Stimulated activated memory B cell treated with anti-CD40 and anti-IgM and Interleukin-4, amounts not matched to agents 10 μg/mL and 1 μg/mL and 100 μg/mL, for 72 hours (primary cell): ENCODE measurements at places on chromosomes 6 and 20.

GRCh38 chr6:31115941-31116560 lies 1.5 kb downstream of the PSORS1C1 start:
- H3K4me3 ChIP-seq: no peak overlapping the region
- no peaks in the 10 kb centered on the region for H3K36me3 ChIP-seq
- H3K27me3 ChIP-seq: peaks cover 70% of the 10 kb centered on the region
- peaks cover 17% of the 10 kb centered on the region for H3K4me1 ChIP-seq
- peak overlapping the region; percentile 11 for H3K27ac ChIP-seq

DNA sequence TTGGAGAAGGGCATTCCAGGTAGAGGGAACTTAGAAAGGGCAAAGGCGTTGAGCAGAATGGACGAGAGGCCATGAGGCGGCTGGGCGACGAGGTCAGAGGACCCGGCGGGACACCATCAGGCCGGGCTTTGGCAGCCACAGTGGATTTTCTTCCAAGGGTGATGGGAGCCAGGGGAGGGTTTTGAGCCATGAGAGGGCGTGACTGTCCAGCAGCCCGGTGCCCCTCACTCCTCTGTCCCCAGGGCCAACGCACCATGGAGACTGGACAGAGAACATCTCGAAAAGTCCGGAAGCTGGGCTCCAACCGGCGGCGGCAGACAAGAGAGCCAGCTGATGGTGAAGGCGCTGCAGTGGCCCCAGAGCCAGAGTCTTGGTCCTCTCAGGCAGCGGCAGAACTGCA lies 6.4 kb downstream of the RAB44 start:
- no peaks in the 10 kb centered on the region for H3K27me3 ChIP-seq
- H3K4me3 ChIP-seq: no peak overlapping the region
- no peak overlapping the region for H3K27ac ChIP-seq
- ATAC-seq: no peak

- no peaks in the 10 kb centered on the region for H3K36me3 ChIP-seq
- no peaks in the 10 kb centered on the region for H3K27me3 ChIP-seq
- no peak overlapping the region for H3K4me3 ChIP-seq
- H3K4me1 ChIP-seq: no peaks in the 10 kb centered on the region
- ATAC-seq: no peak
Observed at GRCh38 chr6:161406646-161407045, 132.8 kb upstream of the AGPAT4 start.

GRCh38 chr20:24572140-24572539 lies 102.7 kb downstream of the SYNDIG1 start:
- no peaks in the 10 kb centered on the region for H3K27me3 ChIP-seq
- H3K4me1 ChIP-seq: no peaks in the 10 kb centered on the region
- no peak overlapping the region for H3K27ac ChIP-seq
- ATAC-seq: no peak
- no peaks in the 10 kb centered on the region for H3K36me3 ChIP-seq

DNA sequence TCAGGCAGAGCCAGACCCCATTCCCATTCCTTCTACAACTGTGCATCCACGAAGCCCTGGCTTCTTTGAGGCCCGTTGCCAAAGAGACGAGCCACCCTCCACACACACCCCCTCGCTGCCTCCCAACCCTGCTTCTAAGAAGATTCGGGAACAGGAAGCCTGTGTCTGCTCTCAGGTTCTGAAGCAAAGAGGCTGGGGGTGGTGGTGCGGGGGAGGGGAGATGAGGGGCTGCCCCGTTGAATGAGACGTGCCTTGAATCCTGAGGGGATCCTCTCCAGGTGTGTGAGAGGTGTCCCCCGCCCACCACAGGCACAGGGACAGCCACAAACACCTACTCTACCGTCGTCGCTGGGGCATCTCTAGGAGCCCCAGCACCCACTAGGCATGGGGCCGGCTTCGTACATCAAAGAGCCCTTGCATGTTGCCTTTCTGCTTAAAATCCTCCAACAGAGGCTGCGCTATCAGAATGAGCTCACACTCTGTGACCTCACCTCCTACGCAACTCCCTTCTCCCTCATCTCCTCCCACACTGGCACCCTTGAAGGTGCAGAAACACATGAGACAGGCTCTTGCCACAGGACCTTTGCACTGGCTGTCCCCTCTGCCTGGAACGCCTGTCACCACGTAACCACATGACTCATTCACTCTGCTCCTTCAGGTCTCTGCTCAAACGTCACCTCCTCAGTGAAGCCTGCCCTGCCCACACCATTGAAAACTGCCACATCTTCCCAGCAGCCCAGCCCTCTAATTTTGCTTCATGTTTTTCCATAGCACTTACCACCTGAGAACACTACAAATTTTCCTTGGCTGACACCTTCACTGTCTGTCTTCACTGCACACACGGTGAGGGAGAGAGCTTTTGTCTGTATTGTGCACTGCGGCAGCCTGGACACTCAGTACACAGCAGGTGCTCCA lies 58.5 kb downstream of the PREX1 start:
- ATAC-seq: peak; percentile 77
- peak overlapping the region; percentile 15 for H3K4me3 ChIP-seq
- peaks cover 39% of the 10 kb centered on the region for H3K36me3 ChIP-seq
- peaks cover 88% of the 10 kb centered on the region for H3K4me1 ChIP-seq

GRCh38 chr6:4790158-4790899 lies 14.1 kb downstream of the CDYL start:
- H3K36me3 ChIP-seq: peaks cover 5% of the 10 kb centered on the region
- no peak for ATAC-seq
- no peaks in the 10 kb centered on the region for H3K27me3 ChIP-seq

- no peaks in the 10 kb centered on the region for H3K36me3 ChIP-seq
- H3K4me3 ChIP-seq: peak overlapping the region; percentile 33
- peak; percentile 49 for ATAC-seq
- H3K27me3 ChIP-seq: no peaks in the 10 kb centered on the region
Observed at GRCh38 chr20:44646023-44646640, 5.4 kb downstream of the ADA start.

GRCh38 chr6:109977791-109978173 lies 329 bp upstream of the GPR6 start:
- H3K27ac ChIP-seq: no peak overlapping the region
- ATAC-seq: no peak
- H3K4me3 ChIP-seq: no peak overlapping the region
- peaks cover 59% of the 10 kb centered on the region for H3K27me3 ChIP-seq
- no peaks in the 10 kb centered on the region for H3K36me3 ChIP-seq

DNA sequence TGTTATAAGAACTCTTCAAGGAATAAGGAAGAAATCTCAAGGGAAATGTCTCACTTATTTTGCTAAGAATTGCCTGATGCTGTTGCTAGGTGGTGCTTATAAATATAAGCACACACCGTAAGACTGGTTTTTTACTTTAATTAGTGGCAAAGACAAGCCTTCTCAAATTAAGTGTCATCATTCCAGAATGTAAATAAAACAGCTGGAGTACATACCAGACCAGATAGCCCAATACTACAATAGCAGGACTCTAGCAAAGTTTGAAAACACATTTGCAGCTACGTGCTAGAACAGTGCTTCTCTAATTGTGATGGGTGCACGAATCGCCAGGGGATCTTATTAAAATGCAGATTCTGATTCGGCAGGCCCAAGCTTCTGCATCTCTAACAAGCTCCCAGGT lies 6.8 kb downstream of the CNKSR3 start:
- peaks cover 44% of the 10 kb centered on the region for H3K27me3 ChIP-seq
- H3K36me3 ChIP-seq: no peaks in the 10 kb centered on the region
- no peak for ATAC-seq
- H3K4me1 ChIP-seq: no peaks in the 10 kb centered on the region
- H3K27ac ChIP-seq: no peak overlapping the region
- no peak overlapping the region for H3K4me3 ChIP-seq

- H3K27me3 ChIP-seq: no peaks in the 10 kb centered on the region
- no peak overlapping the region for H3K27ac ChIP-seq
- no peak for ATAC-seq
- no peaks in the 10 kb centered on the region for H3K4me1 ChIP-seq
- no peaks in the 10 kb centered on the region for H3K36me3 ChIP-seq
Observed at GRCh38 chr20:23613676-23614075, 8.0 kb upstream of the CST9 start.

DNA sequence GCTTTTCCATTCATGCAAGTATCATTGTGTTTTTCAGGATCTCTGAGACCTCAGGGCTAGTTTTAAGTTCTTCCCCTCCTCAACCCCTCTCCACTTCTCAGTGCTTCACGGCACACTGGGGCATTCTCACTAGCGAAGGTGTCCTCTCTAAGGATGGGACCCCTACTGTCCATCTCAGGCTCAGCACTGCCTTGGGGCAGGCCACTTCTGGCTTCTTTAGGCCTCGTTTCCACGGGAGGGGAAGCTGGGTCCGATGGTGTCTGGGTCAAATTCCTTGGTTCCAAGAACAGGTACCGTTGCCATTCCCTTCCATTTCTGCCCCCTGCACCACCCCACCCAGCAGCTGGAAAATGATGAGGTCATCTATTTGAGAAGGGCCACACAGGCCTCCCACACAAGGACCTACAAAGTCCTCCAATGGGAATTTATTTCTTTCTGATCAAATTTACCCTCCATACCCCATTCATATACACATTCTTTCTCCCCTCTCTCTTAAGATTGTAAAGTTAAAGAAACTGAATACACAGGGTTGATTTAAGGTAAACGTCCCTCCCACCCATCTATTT lies 17.2 kb downstream of the GNAS start:
- no peaks in the 10 kb centered on the region for H3K27me3 ChIP-seq
- H3K4me1 ChIP-seq: peaks cover 19% of the 10 kb centered on the region
- ATAC-seq: no peak
- H3K36me3 ChIP-seq: no peaks in the 10 kb centered on the region
- no peak overlapping the region for H3K27ac ChIP-seq
- H3K4me3 ChIP-seq: no peak overlapping the region

DNA sequence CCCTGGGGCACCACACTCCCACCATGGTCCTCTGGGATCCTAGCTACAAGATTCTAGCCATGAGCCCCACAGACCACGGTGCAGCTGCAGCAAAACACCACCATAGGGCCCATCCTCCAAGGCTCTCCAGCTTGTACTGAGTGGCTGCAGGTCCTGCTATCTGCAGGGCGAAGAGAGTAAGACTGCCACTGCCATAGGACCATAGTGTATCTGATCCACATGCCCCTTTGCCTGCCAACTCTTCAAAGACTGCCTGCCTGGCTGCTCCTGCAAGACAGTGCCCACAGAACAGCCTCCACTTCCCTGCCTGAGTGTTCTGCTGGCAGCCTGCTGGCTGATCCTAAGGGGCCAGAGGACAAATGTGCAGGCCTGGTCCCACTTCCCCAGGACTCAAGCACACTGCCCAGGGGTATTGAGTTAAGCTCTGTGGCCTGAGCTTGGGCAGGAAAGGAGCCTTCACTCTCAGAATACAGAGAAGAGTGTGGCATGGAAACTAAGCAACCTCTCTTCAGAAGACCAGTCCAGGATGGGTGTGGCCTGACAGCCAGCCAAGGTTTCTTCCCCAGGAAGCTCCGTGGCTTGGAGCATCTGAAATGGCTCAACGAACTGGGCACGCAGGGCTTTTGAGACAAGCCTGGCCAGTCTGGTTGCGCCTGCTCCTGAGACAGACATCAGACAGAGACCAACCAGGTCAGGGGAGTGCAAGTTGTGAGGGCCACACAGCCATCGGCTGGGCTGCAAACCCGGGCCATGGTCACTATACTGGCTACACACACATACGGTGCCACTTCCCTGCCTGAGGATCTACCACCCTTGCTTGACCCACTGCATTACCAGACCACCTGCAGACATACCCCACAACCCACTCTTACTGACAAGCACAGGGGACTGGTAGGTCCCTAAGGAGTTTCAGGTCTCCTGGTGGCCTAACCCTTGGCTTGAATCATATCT lies 54.5 kb downstream of the RNGTT start:
- no peak for ATAC-seq
- H3K4me3 ChIP-seq: no peak overlapping the region
- H3K36me3 ChIP-seq: peaks cover 57% of the 10 kb centered on the region
- no peaks in the 10 kb centered on the region for H3K27me3 ChIP-seq
- peaks cover 57% of the 10 kb centered on the region for H3K4me1 ChIP-seq

GRCh38 chr6:11659757-11660156 lies 118.8 kb downstream of the ADTRP start:
- H3K36me3 ChIP-seq: no peaks in the 10 kb centered on the region
- no peak overlapping the region for H3K4me3 ChIP-seq
- peaks cover 5% of the 10 kb centered on the region for H3K4me1 ChIP-seq
- H3K27ac ChIP-seq: no peak overlapping the region
- peaks cover 7% of the 10 kb centered on the region for H3K27me3 ChIP-seq

GRCh38 chr6:11229655-11230046 lies 2.8 kb downstream of the NEDD9 start:
- H3K4me1 ChIP-seq: peaks cover 39% of the 10 kb centered on the region
- no peak for ATAC-seq
- H3K36me3 ChIP-seq: peaks cover 6% of the 10 kb centered on the region
- H3K4me3 ChIP-seq: no peak overlapping the region

GRCh38 chr6:111585241-111585973 lies 20.3 kb downstream of the TRAF3IP2 start:
- H3K4me3 ChIP-seq: no peak overlapping the region
- no peaks in the 10 kb centered on the region for H3K27me3 ChIP-seq
- H3K27ac ChIP-seq: no peak overlapping the region

- H3K27ac ChIP-seq: no peak overlapping the region
- H3K4me3 ChIP-seq: no peak overlapping the region
- peaks cover 35% of the 10 kb centered on the region for H3K27me3 ChIP-seq
- no peaks in the 10 kb centered on the region for H3K4me1 ChIP-seq
Observed at GRCh38 chr20:742156-742555, 26.1 kb downstream of the SLC52A3 start.

GRCh38 chr6:108556866-108557493 lies 3.7 kb upstream of the FOXO3 start:
- no peak for ATAC-seq
- H3K4me1 ChIP-seq: peaks cover 13% of the 10 kb centered on the region
- peak overlapping the region; percentile 89 for H3K4me3 ChIP-seq
- H3K27ac ChIP-seq: peak overlapping the region; percentile 95
- H3K36me3 ChIP-seq: peaks cover 4% of the 10 kb centered on the region

DNA sequence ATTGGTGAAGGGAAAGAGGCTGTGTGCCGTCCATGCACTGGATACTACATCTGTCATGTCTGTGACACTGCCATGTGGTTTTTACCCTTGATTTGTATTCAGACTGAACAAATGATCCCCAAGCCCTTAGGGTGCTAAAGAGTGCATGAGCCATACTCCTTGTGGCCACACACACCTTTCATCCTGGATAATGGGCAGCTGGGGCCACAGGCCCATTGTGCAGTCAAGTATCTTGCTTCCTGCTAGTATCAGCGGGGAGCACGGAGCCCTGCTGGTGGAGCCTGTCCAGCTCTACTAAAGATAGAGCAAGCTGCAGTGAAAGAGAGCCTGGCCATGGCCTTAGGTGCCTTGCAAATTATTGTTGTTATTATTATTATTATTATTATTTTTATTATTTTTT lies 75.1 kb downstream of the SLX4IP start:
- peaks cover 22% of the 10 kb centered on the region for H3K4me1 ChIP-seq
- H3K27me3 ChIP-seq: no peaks in the 10 kb centered on the region

DNA sequence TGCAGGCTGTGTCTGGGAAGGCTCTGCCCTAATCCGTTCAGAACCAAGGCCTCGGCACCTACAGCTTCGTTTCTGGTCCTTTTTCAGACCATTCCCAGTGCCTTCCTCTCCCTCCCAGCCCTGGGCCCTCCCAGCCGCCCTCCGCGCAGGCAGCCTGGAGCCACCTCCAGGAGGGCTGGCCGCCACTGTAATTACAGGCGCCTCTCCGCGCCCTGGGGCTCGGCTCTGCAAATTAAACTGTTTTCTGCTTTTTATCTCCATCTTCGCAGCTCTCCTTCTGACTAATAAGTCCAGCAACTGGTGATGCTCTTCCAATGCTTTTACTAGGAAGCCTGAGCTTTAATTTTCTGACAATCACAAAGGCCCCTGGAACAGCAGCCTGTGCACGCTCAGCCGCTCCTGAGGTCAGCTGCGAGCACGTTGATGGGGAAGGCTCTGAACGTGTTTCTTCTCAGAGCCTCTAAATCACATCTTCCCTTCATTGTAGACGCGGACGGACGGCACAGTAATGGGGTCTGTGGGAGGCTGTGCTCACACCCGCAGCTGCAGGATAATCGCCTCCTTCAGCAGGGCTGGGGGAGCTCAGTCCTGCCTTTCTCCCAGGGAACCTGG lies 194.6 kb downstream of the DLL1 start:
- H3K27me3 ChIP-seq: peaks cover 63% of the 10 kb centered on the region
- peak overlapping the region; percentile 16 for H3K27ac ChIP-seq
- H3K4me3 ChIP-seq: no peak overlapping the region
- no peaks in the 10 kb centered on the region for H3K36me3 ChIP-seq
- ATAC-seq: no peak
